ENCODE measurements at places on chromosomes 7 and 10. TPM values are rescaled to one million over a fixed set of nuclear protein-coding genes. Genes with fewer than 3 reads are reported as not detected.

GRCh38 chr7:84230491-84230890 lies 35.9 kb upstream of the SEMA3A start:
- H3K4me3 ChIP-seq, result no peak overlapping the region
- DNase-seq, result no peak
- no peak overlapping the region for H3K27ac ChIP-seq
- H3K36me3 ChIP-seq, result no peaks in the 10 kb centered on the region
- no peaks in the 10 kb centered on the region for H3K4me1 ChIP-seq
- no peaks in the 10 kb centered on the region for H3K27me3 ChIP-seq

DNA sequence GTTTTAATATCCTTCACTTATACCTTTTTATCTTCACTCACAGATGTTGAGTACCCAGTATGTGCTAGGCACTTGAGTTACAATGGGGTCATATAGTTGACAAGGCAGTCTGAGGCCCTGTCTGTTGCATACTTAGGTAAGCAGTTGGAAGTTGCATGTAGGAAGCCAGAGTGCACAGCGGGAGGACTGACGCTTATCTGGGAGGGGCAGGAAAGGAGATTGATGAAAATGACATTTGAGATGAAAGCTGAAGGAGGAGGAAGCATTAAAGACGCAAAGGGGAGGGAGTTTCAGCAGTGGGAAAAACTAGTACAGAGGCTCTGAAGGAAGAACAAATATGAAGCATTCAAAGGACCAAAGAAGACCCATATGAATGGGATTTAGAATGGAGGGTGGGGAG lies 266.2 kb downstream of the HTR7 start:
- no peak for DNase-seq
- H3K4me3 ChIP-seq, result no peak overlapping the region
- H3K27me3 ChIP-seq, result no peaks in the 10 kb centered on the region
- peaks cover 5% of the 10 kb centered on the region for H3K4me1 ChIP-seq
- H3K27ac ChIP-seq, result no peak overlapping the region
- H3K36me3 ChIP-seq, result no peaks in the 10 kb centered on the region

GRCh38 chr10:29160150-29160617 lies 128.7 kb upstream of the LYZL1 start:
- H3K4me3 ChIP-seq, result no peak overlapping the region
- no peaks in the 10 kb centered on the region for H3K4me1 ChIP-seq
- no peak overlapping the region for H3K27ac ChIP-seq
- H3K36me3 ChIP-seq, result no peaks in the 10 kb centered on the region
- no peaks in the 10 kb centered on the region for H3K27me3 ChIP-seq
- DNase-seq, result no peak

DNA sequence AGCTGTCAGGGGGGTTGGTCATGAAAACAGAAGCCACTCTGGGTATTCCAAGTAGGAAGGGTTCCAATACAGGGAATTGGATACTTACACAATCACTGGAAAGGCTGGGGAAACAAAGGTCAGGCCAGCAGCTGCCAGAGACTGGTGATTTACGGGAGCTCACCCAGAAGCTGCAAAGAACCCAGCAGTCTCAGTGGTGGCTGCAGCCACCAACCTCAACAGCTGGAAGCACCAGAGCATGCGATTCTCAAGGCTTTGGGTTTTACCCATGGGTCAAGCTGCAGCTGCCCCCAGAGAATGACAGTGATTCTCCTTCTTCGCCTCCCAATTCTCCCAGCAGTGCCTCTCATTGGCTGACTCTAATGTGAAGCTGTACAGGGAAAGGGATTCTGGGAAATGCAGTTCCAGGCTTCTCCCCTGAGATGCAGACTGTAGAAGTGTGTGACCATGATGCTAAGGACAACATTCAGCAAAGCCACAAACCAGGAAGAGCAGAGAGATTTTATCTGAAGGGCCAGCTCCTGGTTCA lies 107.2 kb upstream of the TCF7L2 start:
- H3K27me3 ChIP-seq, result no peaks in the 10 kb centered on the region
- H3K36me3 ChIP-seq, result no peaks in the 10 kb centered on the region
- DNase-seq, result no peak
- peaks cover 9% of the 10 kb centered on the region for H3K4me1 ChIP-seq

The C10orf53 gene
- total RNA-seq, result not detected

The ADARB2 gene
- 0.07 TPM for total RNA-seq

- peak overlapping the region; percentile 90 for H3K27ac ChIP-seq
- H3K27me3 ChIP-seq, result no peaks in the 10 kb centered on the region
- no peak for DNase-seq
- H3K4me1 ChIP-seq, result peaks cover 64% of the 10 kb centered on the region
- no peaks in the 10 kb centered on the region for H3K36me3 ChIP-seq
Measured at GRCh38 chr10:72738486-72738885, 46.5 kb downstream of the MCU start.

DNA sequence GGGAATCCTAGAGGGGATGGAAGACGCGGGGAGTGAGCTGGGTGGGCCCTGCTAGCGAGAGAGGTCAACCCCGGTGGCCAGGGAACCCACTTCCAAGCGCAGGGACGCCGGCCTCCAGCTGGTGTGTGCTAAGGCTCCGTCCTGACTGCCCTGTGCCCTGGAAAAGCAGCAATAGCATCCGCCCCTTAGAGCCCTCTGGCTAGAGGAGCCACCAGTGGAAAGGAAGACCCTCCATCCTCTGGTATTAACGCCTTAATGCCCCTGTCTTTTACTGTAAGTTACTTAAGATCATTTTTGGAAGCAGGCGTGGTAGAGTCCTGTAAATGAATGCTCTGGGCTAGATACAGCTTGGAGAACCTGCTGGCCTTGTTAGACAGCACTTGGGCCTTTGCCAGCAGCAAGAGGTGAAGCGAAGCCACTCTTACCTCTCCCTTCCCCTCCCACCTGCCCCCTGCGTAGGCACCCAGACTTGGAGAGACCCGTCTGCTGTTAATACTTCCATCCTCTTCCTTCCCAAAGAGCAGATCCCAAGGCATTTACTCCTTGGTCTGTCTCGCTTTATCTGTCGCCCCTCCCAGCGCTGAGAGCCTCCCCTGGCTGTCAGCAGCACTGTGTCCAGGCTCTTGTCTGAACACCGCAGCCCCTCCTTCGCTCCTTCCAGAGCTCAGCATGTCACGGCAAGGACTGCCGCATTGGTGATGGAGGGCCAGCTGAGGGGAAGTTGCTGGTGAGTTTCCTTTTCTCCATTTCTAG lies 4.6 kb downstream of the REPIN1 start:
- peak overlapping the region; percentile 67 for H3K27ac ChIP-seq
- H3K27me3 ChIP-seq, result no peaks in the 10 kb centered on the region
- DNase-seq, result no peak
- no peak overlapping the region for H3K4me3 ChIP-seq

GRCh38 chr7:119761776-119762175 lies 511.2 kb upstream of the KCND2 start:
- no peaks in the 10 kb centered on the region for H3K4me1 ChIP-seq
- H3K27me3 ChIP-seq, result no peaks in the 10 kb centered on the region
- H3K36me3 ChIP-seq, result no peaks in the 10 kb centered on the region
- DNase-seq, result no peak
- no peak overlapping the region for H3K27ac ChIP-seq

- no peak overlapping the region for H3K27ac ChIP-seq
- no peaks in the 10 kb centered on the region for H3K4me1 ChIP-seq
- H3K36me3 ChIP-seq, result no peaks in the 10 kb centered on the region
- peak overlapping the region; percentile 42 for H3K4me3 ChIP-seq
- no peak for DNase-seq
Measured at GRCh38 chr7:80078159-80078731, 56.4 kb upstream of the GNAI1 start.

The HOXA10 gene
- total RNA-seq, result 37.9 TPM

The LGI1 gene
- 0.33 TPM for total RNA-seq

GRCh38 chr7:48518092-48518491 lies 346.8 kb downstream of the ABCA13 start:
- no peak for DNase-seq
- H3K27me3 ChIP-seq, result no peaks in the 10 kb centered on the region
- H3K36me3 ChIP-seq, result no peaks in the 10 kb centered on the region
- H3K4me1 ChIP-seq, result no peaks in the 10 kb centered on the region
- H3K4me3 ChIP-seq, result no peak overlapping the region

DNA sequence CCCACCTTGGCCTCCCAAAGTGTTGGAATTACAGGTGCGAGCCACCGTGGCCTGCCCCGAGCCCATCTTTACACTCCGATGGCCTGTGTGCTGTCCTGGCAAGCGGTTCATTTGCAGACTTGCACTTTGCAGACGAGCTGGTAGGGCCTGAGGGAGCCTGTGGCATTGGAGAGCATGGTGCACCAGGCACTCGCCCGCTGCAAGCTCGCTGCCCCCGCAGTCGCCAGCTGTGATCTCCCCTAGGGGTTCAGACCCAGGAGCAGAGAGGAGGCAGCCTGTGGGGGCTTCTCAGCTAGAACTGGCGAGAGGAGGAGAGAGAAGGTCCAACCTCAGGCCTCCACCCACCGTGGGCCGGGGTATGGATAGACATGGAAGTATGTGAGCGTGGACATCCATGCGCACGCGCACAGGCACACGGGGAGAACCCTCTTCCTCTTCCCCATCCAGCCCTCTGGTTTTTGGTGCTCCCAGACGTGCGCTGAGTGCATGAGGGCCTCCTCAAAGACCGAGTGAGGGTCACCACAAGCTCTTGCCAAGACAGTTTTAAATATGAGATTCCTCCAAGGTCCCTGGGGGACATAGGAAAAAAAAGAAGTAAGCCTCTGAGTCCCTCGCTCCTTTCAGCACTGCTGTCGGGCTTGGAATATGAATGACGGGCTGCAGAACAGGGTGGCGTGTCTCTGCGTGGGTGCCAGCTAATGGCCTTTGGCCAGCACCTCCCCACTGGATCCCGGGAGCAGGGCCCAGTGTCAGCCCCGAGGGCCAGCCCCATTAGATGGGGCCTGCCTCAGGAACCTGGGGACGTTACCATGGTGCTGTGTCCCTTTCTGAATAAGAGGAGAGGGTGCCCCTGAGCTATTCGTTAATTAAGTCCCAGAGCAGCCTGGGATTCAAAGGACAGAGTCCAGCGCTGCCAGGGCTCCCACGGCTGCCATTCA lies 15.1 kb upstream of the TTYH3 start:
- no peaks in the 10 kb centered on the region for H3K36me3 ChIP-seq
- DNase-seq, result no peak
- H3K27ac ChIP-seq, result no peak overlapping the region
- H3K4me3 ChIP-seq, result no peak overlapping the region
- no peaks in the 10 kb centered on the region for H3K27me3 ChIP-seq

The MDFIC gene
- total RNA-seq, result 11.6 TPM

DNA sequence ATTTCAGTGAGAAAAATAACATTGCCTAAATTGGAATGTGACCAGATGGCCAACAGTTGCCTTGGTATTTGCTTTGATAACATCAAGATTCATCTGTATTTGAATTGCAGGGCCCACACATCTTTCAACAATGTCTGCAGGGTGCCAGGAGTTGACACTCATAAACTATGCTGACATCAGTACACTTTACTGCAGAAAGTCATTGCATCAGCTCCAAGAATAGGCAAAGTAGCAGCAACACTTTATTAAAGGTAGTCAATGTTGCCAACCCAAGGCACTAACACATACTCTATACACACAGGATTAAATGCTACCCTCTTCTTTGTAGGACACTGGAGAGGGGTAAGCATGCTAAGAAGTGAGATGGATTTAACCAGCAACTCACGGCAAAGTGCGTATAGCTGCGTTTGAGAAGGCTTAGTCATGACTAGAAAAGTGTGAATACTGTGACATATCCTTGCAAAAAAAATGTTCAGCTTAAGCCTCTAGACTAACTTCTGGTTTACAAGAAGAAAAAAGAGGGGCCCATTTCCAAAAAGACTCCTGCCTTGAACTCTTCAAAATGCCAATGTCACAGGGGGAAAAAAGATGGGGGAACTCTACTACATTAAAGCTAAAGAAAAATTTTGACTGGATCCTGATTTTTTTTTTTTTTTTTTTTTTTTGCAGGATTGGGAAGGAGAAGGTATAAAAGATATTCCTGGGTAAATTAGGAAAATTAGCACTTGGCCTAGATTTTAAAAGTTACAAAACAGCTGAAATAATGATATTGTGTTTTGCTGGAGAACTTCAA lies 2.2 kb downstream of the BBIP1 start:
- peaks cover 31% of the 10 kb centered on the region for H3K4me1 ChIP-seq
- H3K27me3 ChIP-seq, result no peaks in the 10 kb centered on the region
- no peak for DNase-seq
